CD4-positive, alpha-beta memory T cell (primary cell): ENCODE measurements at places on chromosomes 12 and 14. TPM values are rescaled to one million over a fixed set of nuclear protein-coding genes. Genes with fewer than 3 reads are reported as not detected.

GRCh38 chr14:68244262-68244980, 424.8 kb downstream of the RAD51B start:
- no peak for DNase-seq

The ATN1 gene
- 33.0 TPM for total RNA-seq

The CIDEB gene
- total RNA-seq = 26.0 TPM

- peak; percentile 33 for DNase-seq
Measured at GRCh38 chr12:92186038-92186470, 40.4 kb upstream of the BTG1 start.

GRCh38 chr14:104460791-104461651, 118.5 kb upstream of the C14orf180 start:
- no peak for DNase-seq

GRCh38 chr12:70267550-70267949, 24.3 kb downstream of the CNOT2 start:
- no peak for DNase-seq

- no peak for DNase-seq
Measured at GRCh38 chr12:3119756-3120601, 42.8 kb downstream of the TSPAN9 start.

- DNase-seq = no peak
Measured at GRCh38 chr12:92821142-92821541, 108.0 kb downstream of the EEA1 start.

- DNase-seq = no peak
Measured at GRCh38 chr12:60071759-60072191, 475.9 kb downstream of the SLC16A7 start.

GRCh38 chr12:132689227-132689626, 1.8 kb downstream of the PXMP2 start:
- DNase-seq = no peak

DNA sequence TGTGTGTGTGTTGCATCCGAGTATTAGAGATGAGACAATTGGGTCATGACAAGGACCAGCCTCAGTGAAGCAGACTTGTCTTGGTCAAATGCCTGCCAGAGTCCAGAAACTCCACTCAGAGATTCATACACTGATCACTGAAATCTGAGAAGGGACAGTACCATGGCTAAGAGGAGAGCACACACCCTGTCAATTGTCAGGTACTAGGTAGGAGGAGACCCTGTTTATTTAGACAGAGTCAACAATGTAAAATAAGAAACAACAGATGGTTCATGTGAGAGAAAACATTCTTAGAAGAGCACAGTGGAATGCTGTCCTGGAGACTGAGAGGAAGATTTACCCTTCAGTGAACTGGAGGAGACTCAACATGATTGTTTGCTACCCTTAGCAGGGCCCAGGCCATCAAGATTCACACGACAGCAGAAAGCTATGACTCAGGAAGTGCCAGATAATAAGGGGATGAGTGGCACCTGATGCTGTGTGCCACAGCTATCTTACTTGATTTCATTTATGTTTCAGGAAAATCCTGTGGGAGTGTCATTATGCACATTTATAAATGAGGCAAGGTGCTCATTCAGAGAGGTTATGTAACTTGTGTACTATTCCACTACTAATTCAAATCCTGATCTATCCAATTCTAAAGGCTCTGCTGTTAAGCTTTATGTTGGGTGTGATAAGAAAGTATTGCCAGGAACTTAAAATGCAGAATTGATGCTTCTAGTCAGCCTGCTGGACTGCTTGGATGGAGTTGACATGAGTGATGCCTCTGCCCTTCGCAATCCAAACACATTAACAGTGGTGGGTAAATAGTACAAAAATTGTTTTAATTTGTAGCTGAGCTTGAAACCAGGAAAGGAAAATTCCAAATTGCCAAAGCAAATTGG, 136.6 kb upstream of the NEDD1 start:
- DNase-seq = no peak

The RPGRIP1 gene
- total RNA-seq = not detected

GRCh38 chr14:94383777-94384176, 4.6 kb downstream of the SERPINA1 start:
- DNase-seq = no peak

- no peak for DNase-seq
Measured at GRCh38 chr12:58532855-58533608, 387.3 kb downstream of the LRIG3 start.

- no peak for DNase-seq
Measured at GRCh38 chr12:95322326-95322725, 104.7 kb downstream of the VEZT start.
